NCI-H774 (cell line): ENCODE measurements at places on chromosomes 1 and 21.
A peak's percentile ranks its signal among the peaks of the same experiment; 100 is the strongest.

GRCh38 chr1:233904633-233905415 lies at the start of gene SLC35F3:
SLC35F3 (plus strand) TSS chr1:233904676.
- DNase-seq, result peak; percentile 67

GRCh38 chr1:195909061-195909460 lies 699.2 kb downstream of the KCNT2 start:
- no peak for DNase-seq

- no peak for DNase-seq
These were observed 11.6 kb upstream of the ZDHHC18 start for GRCh38 chr1:26814893-26815292.

DNA sequence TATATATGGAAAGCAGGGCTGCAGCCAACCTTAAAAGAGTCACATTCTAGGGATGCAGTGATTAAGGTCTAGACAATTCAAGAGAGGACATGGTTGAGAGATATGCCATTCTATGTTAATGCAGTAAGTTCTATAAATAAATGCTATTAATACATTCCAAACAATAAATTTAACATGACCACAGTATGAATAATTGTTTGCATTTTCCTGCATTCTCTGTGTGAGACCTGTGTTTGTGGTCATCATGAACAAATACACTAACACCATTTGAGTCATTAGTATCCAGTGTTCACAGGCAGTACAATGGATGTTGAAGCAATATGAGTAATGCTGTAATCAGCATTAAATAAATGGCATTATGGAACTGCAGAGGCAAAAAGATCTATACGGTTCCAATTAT lies 5.5 kb upstream of the ZRANB2 start:
- DNase-seq, result no peak

DNA sequence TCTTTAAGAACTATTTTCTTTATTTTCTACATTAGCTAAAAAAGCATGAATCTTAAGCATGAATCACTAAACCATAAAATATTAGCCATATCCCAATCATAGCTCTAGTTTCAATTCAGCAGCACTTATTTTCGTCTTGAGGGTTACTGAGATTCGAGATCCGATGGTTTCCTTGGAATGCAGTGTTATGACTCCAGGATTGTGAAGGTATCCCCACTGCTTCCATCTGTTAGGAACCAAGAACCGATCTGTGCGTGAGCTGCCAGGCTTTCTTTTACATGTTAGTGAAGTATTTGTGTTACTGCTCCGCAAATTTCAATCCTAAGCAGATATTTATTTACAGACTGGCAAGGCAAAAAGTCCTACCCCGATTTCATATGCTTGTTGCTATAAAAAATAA lies 18.8 kb downstream of the TNFRSF9 start:
- DNase-seq, result no peak

DNA sequence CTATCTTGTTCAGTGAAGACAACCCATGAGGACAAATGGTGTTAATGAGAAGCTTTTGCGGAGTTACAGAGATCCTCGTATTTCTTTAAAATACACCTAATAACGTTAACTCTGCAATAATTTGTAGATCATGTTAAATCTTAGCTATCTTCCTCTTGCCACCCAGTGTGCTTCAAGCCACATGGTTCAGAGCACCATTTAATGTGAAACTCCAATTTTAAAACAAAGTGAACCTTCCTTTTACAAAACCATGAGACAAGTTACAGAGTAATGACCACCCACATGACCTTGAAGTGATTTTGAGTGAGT lies 1.7 kb upstream of the KCNE2 start:
- no peak for DNase-seq

DNA sequence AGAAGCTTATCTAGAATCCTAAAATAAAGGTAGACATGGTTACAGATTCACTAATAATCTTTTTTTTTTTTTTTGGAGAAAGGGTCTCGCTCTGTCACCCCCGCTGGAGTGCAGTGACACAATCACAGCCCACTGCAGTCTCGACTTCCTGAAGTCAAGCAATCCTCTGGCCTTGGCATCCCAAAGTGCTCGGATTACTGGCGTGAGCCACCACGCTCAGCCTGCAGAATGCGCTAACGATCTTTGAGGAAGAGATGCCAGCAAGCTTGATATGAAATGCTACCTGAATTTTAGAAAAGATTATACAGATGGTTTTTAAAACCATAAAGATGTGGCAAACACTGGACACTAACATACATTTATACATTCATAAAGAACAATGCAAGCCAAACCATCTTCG lies 4.1 kb upstream of the GNPAT start:
- no peak for DNase-seq

- DNase-seq, result no peak
These were observed 3.7 kb downstream of the ATF3 start for GRCh38 chr1:212612041-212612961.

DNA sequence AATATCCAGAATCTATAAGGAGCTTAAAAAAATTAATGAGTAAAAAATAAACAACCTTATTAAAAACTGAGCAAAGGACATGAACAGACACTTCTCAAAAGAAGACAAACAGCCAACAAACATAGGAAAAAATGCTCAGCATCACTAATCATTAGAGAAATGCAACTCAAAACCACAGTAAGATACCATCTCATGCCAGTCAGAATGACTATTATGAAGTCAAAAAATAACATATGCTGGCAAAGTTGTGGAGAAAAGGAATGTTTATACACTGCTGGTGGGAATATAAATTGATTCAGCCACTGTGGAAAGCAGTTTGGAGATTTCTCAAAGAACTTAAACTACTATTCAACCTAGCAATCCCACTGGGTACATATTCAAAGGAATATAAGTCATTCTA lies 25.3 kb downstream of the PIGK start:
- DNase-seq, result no peak

DNA sequence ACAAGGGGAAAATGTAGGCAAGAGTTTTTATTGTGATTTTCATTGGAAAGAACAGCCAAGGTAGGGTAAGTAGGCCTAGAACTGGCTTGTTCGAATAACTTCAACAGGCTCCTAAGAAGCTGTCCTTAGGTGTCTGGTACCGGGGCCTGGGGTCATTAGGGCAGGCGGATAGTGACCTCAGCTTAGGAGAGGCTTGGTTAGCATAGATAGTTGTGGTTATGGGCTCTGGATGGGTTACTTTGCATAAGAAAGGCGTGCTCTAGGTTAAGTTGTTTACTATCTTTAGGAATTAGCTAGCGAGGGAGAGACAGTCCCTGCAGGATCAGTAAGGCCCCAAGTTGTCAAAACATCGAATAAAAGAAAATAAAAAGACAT lies 20.7 kb upstream of the HPCAL4 start:
- no peak for DNase-seq
